ENCODE measurements at places on chromosomes 3 and 15.
A peak's percentile ranks its signal among the peaks of the same experiment; 100 is the strongest.

DNA sequence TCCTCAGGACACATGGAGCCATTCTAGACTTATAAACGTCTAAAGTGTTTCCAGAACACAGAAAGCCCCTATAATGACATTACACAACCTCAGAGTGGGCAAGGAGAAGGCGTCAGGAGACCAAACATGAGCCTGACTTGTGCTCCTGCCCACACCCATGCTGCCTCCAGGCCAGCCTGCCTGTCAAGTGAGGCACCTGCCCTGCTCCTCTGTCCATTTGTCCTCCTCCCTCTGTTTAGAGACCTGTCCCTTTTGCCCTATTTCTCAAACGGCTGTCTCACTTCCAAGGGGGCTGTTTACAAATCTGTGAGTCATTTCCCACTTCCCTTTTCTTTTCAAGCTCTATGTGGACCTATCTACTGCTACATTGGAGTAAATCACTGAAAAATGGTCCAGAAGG is 21.0 kb downstream of the ZDHHC3 start:
- DNase-seq, result no peak

GRCh38 chr15:31023841-31024240 is 32.4 kb upstream of the MTMR10 start:
- no peak for DNase-seq

- DNase-seq, result no peak
These were observed 1.0 kb upstream of the NR2F2 start for GRCh38 chr15:96329403-96329981.

- DNase-seq, result no peak
These were observed 652.5 kb upstream of the NECTIN3 start for GRCh38 chr3:110419096-110419495.

DNA sequence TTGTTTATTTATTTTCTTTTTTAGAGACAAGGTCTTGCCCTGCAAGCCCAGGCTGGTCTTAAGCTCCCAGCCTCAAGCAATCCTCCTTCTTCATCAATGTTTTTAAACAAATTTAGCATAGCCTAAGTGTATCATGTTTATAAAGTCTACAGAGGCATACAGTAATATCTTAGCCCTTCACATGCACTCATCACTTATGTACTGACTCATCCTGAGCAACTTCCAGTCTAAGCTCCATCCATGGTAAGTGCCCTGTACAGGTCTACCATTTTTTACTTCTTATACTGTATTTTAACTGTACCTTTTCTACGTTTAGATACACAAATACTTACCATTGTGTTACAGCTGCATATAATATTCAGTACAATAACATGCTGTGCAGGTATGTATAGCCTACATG is 860.0 kb downstream of the FHIT start:
- no peak for DNase-seq

DNA sequence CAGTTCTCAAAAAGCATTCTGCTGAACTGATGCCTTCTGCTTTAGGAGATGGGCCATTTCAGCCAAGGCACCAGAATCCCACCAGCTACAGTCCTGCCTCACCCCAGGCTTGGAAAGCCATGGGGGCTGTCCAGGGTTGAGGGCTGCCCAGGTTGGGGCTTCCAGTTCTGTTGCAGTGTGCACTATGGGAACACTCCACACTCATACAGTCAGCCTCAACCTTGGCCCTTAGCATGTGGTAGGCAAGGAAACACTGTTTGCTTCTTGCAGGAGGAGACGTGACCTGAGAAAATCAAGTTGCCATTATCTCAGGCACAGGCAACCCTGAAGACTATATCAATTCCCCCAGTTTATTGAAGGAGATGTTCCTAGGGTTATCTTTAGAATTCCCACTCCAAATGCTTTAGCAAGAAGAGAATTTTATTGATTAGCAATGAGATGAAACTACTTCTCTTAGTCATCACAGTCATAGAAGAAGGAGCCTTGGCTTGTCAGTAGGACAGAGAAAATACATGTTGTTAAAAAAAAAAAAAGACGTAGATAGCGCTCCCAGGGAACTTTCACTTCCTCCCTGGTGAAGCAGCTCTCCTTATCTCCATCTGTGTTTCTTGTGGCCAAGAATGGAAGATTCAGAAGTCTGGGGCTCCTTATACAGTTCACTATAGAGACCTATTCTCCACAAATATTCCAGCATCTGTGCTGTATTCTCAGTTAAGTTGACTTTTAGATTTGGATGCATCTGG is 38.3 kb upstream of the IL12A start:
- DNase-seq, result no peak

- DNase-seq, result no peak
These were observed 557.5 kb downstream of the OCA2 start for GRCh38 chr15:27541581-27541980.

DNA sequence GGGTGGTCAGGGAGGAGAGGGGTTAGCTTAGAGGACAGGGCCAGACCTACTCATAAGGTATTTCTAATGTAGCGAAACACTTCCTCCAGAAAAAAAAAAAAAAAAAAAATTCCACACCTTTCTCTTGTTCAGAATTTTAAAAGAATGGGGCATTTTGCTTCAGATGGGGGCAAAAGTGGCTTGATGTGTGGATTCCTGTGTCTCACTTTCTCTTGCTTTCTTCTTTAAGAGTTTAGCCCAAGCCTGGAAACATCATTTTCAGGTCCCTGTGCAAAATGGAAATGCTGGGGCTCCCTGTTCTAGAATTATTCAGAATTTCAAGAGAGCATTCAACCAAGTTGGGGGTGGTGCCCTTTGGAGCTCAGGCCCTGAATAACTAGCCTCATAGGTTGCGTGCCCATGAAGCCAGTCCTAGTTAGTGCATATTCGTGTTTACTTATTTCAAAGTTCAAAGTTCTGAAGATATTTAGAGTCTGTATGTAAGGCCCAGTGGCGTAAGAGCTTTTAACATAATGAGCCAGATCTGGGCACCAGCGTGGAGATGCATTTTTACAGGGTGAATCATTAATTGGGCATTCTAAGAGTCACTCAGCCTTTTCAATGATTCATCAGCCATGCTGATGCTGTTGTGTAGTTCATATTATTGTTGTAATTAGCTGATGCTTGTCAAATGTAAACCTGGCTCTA is 104.5 kb downstream of the RPLP1 start:
- DNase-seq, result no peak

DNA sequence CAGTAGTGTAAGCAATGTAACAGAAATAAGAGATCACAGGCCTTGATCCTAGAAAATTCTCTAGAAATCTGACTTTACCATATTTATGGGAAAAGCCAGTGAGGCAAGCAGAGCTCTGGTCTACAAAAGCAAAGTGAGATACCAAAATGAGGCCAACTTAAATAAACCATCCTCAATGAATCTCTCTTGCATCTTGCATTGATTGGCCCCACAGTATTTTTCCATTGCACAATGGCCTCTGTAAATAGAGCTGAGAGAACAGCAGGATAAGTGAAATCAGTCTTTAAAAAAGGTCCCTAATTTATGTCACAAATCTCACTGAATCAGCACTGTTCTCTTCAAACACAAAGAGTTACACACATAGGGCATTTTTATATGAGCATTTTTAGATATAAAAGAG is 8.9 kb downstream of the CFAP20DC start:
- DNase-seq, result no peak

- no peak for DNase-seq
These were observed 271.7 kb upstream of the MEIS2 start for GRCh38 chr15:37372064-37372463.

DNA sequence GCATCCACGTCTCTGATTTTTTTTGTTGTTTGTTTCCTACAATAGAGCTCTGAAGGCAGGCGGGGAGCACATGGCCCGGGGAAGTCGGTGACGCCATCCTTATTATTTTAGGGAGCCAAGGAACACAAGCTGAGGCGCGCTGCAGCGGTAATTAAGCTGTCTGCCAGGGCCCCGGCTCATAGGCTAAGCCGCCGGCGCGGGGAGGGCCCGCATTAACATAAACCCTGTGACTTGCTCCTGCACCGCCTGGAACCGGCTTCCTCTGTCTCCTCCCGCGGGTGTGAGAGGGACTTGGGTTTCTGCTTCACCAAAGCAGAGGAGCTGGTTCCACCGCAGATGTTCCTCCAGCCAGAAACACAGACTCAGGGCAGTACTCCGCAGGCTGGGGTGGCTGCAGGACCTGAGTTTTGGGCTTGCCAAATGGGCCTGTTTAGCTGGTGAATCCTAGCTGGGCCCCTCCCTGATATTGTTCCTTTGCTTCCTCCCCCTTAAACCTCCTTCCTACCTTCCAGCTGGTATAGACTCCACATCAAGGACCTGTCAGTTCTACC is 25.3 kb downstream of the ANP32A start:
- DNase-seq, result peak; percentile 40

- DNase-seq, result peak; percentile 88
These were observed 79.7 kb downstream of the TMEM266 start for GRCh38 chr15:76139368-76140073.

GRCh38 chr3:40166997-40167396 is 142.5 kb upstream of the EIF1B start:
- no peak for DNase-seq

- no peak for DNase-seq
These were observed 51.7 kb downstream of the ZDHHC19 start for GRCh38 chr3:196159526-196159925.

DNA sequence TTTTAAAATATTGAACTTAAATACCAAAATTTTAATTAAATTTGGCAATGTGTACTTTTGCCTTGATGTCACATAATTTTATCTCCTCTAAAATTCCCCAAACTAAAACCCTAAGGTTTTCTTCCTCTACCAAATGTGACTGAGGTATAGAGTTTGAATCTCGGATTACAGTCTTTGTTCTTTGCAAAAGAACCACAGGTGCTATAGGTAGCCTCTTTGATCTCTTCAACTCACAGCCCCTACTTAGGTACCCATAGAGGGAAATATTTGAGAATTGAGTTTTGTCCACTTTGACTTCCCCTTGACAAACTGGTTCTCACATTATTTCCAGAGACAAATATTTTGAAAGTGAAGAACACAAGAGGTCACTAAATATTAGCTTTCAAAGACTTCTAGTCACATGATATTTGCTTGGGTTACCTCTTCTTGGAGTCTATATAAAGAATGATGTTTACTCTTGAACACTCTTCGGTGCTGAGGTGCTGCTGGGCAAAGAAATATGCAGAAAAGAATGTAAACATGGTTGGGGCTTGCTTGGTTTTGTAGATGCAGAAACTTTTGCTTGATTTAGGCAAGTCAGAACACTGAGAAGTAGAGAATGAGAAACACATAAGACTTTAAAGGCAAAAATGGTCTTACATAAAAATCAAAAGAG is 120.8 kb upstream of the MCTP2 start:
- DNase-seq, result no peak

DNA sequence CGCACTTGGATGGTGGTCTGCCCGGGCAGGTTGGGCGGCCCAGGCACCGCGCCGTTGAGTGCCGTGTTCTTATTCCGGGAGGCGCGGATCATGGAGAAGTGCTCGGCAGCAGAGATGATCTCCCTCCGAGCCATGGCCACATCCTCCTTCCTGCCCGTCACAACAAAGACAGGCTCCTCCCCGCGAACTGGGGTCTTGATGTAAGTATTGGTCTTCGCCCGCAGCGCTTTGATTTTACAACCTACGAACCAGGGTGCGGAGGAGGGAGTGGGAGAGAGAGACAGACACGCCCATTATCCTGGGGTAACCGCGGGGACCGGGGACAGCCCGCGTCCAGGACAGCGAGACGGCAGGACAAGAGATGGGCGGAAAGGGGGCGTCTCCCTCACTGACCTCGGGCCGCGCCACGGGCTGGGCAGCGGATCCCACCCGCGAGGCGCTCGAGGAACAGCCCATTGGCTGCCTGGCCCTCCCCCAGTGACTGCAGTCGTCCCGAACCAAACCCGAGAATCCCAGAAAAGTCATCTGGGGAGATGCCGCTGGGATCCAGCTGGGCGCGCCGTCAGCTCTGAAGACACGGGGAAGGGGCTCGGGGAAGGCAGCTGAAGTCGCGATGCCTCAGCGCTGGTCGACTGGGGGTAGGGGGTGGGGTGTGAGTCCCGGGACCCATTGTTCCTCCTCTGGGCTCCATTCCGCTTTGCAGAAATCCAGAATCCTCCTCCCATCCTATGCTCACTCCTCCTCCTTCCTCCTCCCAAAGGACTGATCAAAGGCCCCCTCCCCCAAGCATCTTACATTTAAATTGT is 1.2 kb downstream of the MEX3B start:
- DNase-seq, result peak; percentile 13

GRCh38 chr3:147030274-147030673 is 376.1 kb downstream of the ZIC4 start:
- no peak for DNase-seq

GRCh38 chr3:33687406-33688010 is 30.5 kb downstream of the CLASP2 start:
- DNase-seq, result no peak

GRCh38 chr3:189508784-189509501 is 122.2 kb upstream of the TP63 start:
- DNase-seq, result no peak

DNA sequence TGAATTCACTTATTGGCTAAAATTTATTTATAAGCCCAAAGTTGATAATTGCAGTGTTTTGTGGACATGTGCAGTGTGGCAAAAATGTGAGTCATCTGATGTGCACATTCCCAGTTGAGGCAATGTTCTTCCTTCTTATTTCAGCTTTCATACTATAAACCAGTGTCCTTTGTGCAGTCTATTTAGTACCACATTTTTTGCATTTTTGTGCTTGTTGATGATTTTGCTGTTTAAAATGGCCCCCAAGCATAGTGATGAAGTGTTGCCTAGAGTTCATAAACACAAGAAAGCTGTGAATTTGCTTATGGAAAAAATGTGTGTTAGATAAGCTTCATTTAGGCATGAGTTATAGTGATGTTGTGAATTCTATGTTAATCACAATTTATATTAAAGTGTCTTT is 19.4 kb upstream of the IL20RB start:
- no peak for DNase-seq

DNA sequence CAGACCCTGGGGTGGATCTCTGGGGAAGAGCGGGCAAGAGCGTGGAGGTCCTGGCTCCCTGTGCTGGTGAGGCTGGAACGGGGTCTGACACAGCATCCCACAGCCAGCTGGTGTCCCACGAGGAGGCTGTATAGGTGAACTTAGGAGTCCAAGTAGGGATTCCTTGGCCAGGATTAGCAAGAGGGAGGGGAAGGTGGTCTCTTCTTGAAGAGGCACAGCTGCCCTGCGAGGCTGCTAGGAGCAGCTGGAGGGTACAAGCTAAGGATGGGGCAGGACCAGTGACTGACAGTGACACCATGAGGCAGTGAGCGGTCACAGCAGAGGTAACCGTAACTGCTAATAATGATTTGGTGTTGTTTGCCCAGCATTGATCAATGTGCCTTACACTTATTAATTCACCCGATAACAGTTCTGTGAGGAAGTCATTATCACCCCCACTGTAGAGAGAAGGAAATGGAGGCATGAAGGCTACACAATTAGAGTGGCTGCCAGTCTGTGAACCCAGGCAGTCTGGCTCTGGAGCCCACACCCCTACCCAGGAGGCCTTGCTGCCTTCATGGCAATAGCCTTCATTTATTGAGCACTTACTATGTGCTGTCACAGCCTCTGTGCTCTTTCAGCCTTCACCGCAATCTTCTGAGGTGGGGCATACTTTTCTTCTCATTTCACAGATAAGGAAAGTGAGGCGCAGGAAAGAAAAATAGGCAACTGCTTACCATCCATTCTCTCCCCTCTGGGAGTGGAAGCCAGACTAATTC is 59.4 kb downstream of the TMEM44 start:
- peak; percentile 32 for DNase-seq

GRCh38 chr3:165225604-165226003 is 29.4 kb upstream of the SLITRK3 start:
- DNase-seq, result no peak
